Fibroblast of mammary gland (primary cell): ENCODE measurements at places on chromosomes 13 and 19.
A peak's percentile ranks its signal among the peaks of the same experiment; 100 is the strongest.

- peak; percentile 69 for DNase-seq
Measured at GRCh38 chr19:39408392-39409207, 2.0 kb downstream of the ZFP36 start.

DNA sequence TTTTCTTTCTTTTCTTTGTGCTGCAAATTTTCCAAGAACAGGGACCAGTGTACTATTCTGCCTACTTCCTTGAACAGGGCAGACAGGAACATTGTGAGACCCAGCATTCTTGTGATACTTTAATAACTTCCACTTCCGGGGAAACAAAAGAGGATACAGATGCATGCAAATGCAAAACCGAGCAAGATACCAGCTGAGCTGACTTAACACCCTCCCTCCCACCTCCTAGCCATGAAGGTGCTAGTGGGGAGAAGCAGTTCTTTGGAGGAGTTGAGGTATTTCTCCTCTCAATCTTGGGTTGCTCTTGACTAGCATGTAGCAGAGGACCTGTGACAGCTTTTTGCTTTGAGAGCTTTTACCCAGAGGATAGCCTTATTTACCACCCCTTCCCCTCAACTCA is 111.2 kb downstream of the KLF5 start:
- no peak for DNase-seq

- DNase-seq, result no peak
Measured at GRCh38 chr19:36797786-36798108, 25.1 kb upstream of the ZNF850 start.

GRCh38 chr19:3801412-3802096 is 15.4 kb upstream of the MATK start:
- no peak for DNase-seq

GRCh38 chr13:106650690-106651205 is 82.8 kb upstream of the ARGLU1 start:
- DNase-seq, result no peak

DNA sequence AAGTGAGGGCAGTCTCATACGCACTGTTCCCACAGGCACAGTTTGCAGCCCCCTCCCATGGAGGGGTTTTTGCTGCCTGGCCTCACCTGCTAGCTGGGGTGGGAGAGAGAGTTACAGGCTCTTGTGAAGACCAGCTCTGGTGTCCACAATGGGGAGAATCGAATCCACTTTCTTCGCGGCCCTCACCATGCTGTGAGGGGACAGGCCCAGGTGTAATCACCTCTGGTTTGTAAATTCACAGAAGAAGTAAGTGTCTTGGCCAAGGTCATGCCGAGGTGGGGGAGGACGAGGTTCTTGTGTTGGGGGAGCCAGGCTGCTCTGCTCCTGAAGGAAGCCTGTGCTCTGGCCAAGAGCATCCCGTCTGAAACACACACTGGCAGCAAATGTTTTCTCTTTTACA is 39.5 kb downstream of the TEX29 start:
- DNase-seq, result no peak

DNA sequence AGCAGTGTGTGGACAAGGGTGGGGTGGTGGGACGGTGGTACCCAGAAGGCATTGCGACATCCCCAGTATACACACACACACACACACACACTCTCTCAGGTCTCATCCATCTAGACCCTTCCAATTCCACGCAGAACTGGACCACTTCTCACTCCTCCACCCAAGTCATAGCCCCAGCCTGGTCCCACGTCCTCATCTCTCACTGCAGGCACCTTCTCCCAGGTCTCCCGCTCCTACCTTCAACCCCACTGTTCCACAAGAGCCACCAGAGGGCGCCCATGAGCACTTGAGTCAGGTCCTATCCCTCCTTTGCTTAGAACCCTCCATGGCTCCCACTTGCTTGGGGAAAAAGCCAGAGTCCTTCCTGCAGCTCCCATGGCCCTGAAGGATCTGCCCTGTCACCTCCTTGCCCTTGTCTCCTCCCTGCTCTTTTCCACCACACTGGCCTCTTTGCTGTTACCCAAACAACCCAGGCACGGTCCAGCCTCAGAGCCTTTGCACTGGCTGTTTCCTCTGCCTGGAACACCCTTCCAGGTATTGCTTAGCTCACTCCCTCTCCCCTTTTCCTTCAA is 62.6 kb downstream of the IER2 start:
- DNase-seq, result peak; percentile 63
